ENCODE measurements at places on chromosomes 16 and 17. TPM values are rescaled to one million over a fixed set of nuclear protein-coding genes. Genes with fewer than 3 reads are reported as not detected.
A peak's percentile ranks its signal among the peaks of the same experiment; 100 is the strongest.

DNA sequence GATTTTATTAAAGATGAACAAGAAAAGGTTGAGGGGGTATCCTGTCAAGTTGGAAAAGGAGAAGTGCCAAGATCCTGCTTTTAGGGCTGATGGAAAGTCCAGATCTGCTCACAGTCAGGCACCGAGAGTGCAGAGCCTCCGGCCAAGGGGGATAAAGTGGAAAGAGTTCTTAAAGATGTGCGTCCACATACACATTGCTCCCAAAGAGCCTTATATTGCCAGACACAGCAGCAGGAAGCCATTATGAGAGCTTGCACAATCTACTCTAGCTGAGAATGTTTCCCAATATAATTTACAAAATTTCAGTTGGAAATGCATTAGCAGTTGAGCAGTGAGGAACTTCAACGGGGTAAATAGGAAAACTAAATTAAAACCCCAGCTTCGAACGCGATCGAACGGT lies 95.6 kb downstream of the SALL1 start:
- H3K4me3 ChIP-seq, result no peak overlapping the region
- no peak for DNase-seq
- no peaks in the 10 kb centered on the region for H3K27me3 ChIP-seq
- no peaks in the 10 kb centered on the region for H3K4me1 ChIP-seq
- no peak overlapping the region for H3K27ac ChIP-seq

DNA sequence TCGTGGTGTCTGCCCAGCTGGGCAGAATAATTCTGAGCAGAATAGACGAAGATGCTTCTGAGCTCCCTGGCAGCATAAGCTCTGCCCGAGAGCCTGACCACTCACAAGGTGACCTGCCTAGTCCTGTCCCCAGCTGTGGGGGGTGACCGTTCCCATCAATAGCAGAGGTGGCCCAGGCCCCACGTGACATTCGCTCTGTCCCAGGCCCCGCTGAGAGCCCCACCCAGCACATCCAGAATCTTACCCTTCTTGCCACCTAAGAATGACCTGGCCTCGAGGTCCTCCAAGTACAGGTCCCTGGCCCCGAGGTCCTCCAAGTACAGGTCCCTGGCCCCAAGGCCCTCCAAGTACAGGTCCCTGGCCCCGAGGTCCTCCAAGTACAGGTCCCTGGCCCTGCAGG lies 695 bp upstream of the TMEM204 start:
- H3K36me3 ChIP-seq, result peaks cover 26% of the 10 kb centered on the region
- DNase-seq, result no peak
- peak overlapping the region; percentile 98 for H3K4me3 ChIP-seq

- H3K27me3 ChIP-seq, result no peaks in the 10 kb centered on the region
- peaks cover 16% of the 10 kb centered on the region for H3K36me3 ChIP-seq
- no peak overlapping the region for H3K27ac ChIP-seq
- no peaks in the 10 kb centered on the region for H3K4me1 ChIP-seq
- no peak overlapping the region for H3K4me3 ChIP-seq
Observed at GRCh38 chr17:4956493-4957061, 5.7 kb downstream of the ENO3 start.

DNA sequence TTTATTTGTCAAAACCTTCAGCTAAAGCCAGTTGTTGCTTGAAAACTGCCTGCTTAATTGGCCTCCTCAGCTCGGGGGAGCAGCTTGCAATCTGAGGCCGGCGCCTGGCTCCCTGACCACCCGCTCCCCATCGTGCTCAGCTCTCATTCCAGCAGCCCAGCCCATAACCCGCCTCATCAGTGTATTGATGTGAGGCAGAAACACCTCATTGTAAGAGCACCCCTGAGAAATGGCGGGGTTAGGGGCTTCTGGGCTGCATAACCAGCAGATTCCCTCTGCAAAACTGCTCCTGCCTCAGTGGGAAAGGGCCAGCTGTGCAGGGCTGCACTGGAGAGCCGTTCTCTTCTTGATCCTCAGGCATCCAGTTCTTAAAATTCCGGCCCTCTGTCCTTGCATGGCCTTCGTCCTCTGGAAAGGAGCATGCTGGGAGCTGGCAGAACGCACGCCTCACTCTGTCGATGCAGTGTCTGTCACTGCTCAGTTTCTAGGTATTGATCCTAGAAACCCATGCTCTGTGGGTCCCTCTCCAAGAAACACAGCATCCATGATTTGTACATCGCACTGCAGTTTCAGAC lies 113.8 kb upstream of the CHMP6 start:
- peak overlapping the region; percentile 11 for H3K27ac ChIP-seq
- no peak for DNase-seq
- H3K4me3 ChIP-seq, result peak overlapping the region; percentile 38
- no peaks in the 10 kb centered on the region for H3K27me3 ChIP-seq
- peaks cover 26% of the 10 kb centered on the region for H3K36me3 ChIP-seq

- H3K36me3 ChIP-seq, result no peaks in the 10 kb centered on the region
- no peak overlapping the region for H3K27ac ChIP-seq
- DNase-seq, result no peak
- peaks cover 13% of the 10 kb centered on the region for H3K4me1 ChIP-seq
Observed at GRCh38 chr17:8096541-8096940, 9.0 kb upstream of the ALOX12B start.

- H3K36me3 ChIP-seq, result peaks cover 78% of the 10 kb centered on the region
- no peak overlapping the region for H3K4me3 ChIP-seq
- H3K27ac ChIP-seq, result no peak overlapping the region
- no peaks in the 10 kb centered on the region for H3K27me3 ChIP-seq
Observed at GRCh38 chr17:8466456-8466855, 30.8 kb downstream of the NDEL1 start.

The CTRL gene
- total RNA-seq, result 19.5 TPM

The HBA1 gene
- total RNA-seq, result not detected

The ABCC11 gene
- total RNA-seq, result 0.08 TPM

The ALOXE3 gene
- total RNA-seq, result 0.81 TPM

All from CD4-positive, alpha-beta T cell (primary cell).